A673 (cell line): ENCODE measurements at places on chromosomes 16 and 17. TPM values are rescaled to one million over a fixed set of nuclear protein-coding genes. Genes with fewer than 3 reads are reported as not detected.
A peak's percentile ranks its signal among the peaks of the same experiment; 100 is the strongest.

ELMO3 gene
- 3.3 and 4.7 TPM in 2 replicates for total RNA-seq

- H3K4me1 ChIP-seq: peaks cover 21% of the 10 kb centered on the region
- H3K27me3 ChIP-seq: no peaks in the 10 kb centered on the region
- no peak overlapping the region for H3K4me3 ChIP-seq
- H3K36me3 ChIP-seq: no peaks in the 10 kb centered on the region
These were observed 41.8 kb downstream of the MYO18A start for GRCh38 chr17:29138184-29138955.

DNA sequence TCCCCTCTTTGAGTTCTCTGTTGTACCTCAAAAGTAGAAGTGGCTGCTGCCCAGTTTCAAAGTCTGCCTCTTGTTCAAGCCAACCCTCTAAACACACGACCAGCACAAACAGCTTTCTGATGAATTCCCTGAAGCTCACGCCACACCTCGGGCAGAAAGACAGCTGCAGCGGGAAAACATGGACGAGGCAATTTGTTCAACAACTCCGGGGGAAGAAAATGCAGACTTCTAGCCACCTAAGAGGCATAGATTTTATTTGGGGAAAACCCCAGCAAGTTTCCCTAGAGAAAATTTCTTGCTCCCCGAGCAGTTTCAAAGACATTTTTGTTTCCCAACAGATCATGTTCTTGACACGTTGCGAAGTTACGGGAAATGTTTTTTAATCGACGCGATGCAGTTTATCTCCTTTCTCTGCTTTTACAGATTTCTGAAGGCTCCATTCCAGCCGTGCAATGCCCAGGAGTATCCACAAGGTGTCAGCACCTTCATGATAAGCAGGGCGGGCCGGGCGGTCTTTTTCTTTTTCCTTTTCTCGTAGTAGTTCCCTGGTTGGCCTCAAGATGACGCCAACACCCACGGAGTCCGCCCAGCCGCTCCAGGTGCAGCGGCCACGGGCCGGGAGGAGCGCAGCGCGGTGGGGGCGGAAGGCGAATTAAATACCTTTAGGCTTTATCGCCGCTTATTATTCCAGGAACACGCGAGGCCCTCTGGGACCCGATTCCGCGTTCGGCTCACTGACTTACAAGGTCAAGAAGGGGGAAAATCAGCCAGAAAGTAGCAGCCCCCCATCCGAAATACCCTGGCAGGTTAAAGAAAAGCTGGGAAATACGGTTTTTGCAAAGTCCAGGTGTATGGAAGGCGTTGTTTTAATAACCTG lies 2.9 kb upstream of the FOXC2 start:
- no peaks in the 10 kb centered on the region for H3K36me3 ChIP-seq
- peak; percentile 88 for DNase-seq
- peaks cover 43% of the 10 kb centered on the region for H3K27me3 ChIP-seq
- H3K4me3 ChIP-seq: peak overlapping the region; percentile 16

DNA sequence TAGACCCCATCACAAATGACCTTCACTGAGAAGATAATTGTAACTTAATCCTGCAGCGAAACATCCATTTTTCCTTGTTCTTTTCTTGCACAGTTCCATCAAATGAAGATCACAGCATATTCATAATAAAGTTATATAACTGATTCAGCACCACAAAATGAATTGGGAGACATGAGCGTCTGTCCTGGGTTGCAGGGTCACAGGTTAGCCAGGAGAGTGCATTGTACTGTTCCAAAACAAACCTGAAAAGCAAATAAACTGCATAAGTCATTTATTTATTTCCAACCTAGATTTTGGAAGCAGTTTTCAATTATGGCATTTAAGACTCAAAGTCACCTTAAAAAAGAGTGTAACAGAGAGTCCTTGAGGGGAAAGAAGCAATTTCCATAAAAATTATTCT lies 18.6 kb upstream of the INTS2 start:
- no peaks in the 10 kb centered on the region for H3K27me3 ChIP-seq
- no peak for DNase-seq
- H3K27ac ChIP-seq: no peak overlapping the region
- peaks cover 66% of the 10 kb centered on the region for H3K36me3 ChIP-seq
- H3K4me1 ChIP-seq: no peaks in the 10 kb centered on the region

ABAT gene
- 6.9 and 8.6 TPM in 2 replicates for total RNA-seq

- no peaks in the 10 kb centered on the region for H3K36me3 ChIP-seq
- peak overlapping the region; percentile 99 for H3K27ac ChIP-seq
- peak overlapping the region; percentile 89 for H3K4me3 ChIP-seq
- H3K27me3 ChIP-seq: no peaks in the 10 kb centered on the region
- DNase-seq: peak; percentile 33
These were observed 813 bp upstream of the THAP11 start for GRCh38 chr16:67841198-67841815.
